Stimulated activated CD4-positive, alpha-beta T cell treated with anti-CD3 and anti-CD28 coated beads, Interleukin-1b, Interleukin-23, amount 100 ng/mL, for 1 hour (primary cell): ENCODE measurements at places on chromosomes 3 and 15.

DNA sequence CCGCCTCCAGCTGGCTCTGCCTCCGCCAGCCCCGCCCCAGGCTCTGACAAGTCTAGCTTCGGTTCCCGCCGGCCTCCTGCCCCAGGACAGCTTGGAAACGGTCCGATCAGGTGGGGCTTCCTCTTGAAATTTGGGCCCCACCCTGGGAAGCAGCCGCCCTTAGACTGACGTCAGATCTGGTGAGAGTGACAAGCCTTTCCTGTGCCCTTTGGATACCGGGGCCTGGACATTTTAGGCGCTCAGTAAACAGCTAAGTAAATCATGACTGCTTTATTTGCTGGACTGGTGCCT lies 378 bp upstream of the HYAL3 start:
- no peak for DNase-seq

DNA sequence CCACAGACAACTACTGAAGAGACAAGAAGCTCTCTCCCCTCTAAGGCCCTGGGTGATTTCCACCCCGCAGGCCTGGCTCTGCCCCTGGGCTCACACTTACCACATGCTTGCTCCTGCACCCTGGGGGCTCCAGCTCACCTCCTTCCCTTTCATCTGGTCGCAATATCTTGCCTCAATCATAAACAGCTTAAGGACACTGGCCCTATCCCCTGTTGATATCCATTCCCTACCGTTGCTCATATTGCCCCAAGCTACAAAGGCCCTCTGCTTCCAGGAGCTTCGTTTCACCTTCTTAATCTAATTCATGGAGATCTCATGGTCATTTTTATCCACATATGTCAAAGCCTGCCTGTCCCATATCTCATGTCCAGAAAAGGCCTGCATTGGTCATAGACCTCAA lies 46.0 kb upstream of the TSEN2 start:
- no peak for DNase-seq

DNA sequence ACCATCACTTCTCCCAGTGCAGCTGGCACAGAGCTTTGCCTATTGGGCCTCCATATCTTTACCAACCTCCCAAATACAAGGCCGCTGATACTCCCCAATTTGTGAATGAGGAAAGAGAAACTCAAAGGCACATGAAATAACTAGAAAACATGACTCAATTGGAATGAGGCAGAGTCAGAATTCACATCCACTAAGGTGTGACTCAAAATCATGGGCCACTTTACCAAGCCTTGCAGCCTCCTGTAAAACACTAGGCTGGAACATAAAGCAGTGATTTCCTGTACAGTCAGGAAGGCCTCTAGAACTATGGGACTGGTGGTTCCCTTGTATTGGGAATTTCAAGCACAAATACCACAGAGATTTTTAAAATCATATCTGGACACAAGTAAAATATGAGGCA lies 128.6 kb downstream of the DCLK3 start:
- DNase-seq: no peak

GRCh38 chr3:189512039-189512438 lies 119.2 kb upstream of the TP63 start:
- DNase-seq: no peak

GRCh38 chr15:91116113-91117067 lies 16.3 kb downstream of the SV2B start:
- no peak for DNase-seq

- no peak for DNase-seq
These were observed 10.1 kb upstream of the MINDY2 start for GRCh38 chr15:58761010-58761388.

GRCh38 chr3:135860761-135861160 lies 104.8 kb upstream of the PPP2R3A start:
- DNase-seq: no peak

DNA sequence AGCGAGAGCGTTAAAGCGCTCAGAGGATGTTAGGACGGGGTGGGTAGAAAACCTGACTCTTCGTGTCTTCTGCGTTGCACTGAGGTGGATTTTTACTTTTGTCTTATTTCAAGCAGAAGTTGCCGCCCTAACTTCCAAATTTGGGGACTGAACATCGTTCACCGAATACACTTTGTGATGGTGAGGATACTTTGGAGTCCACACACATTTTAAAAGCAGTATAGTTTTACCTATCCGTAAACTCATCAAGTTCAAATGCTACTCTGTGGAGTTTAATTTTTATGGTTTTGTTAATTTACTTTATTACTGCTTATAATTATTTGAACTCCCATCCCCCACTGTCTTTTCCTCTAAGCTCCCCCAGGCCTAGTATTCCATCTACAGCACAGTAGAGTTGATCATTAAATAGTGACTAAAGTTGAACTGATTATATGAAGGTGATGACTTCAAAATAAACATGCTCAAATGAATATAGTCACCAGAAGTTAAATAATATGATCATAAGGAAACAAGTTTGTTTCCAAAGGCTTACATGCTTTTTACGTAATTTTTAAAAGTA lies 617 bp upstream of the EOGT start:
- no peak for DNase-seq

DNA sequence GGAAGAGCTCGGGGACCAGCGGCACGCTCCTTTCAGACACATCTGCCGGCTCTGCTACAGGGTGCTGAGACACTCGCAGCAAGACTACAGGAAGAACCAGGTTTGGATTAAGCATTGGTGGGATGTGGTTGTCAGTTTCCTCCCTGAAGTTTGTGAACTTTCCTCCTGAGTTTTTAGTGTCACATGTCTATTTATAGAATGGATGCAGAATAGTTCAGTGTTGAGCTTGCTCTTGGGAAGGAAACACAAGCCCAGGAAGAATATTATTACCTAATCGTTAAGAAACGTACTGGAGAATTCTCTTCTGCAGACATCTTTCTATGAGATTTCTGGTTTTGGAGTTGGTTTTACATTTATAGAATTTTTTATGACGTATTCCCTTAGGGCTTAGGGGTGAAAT lies 172.0 kb downstream of the ITPR1 start:
- DNase-seq: no peak

DNA sequence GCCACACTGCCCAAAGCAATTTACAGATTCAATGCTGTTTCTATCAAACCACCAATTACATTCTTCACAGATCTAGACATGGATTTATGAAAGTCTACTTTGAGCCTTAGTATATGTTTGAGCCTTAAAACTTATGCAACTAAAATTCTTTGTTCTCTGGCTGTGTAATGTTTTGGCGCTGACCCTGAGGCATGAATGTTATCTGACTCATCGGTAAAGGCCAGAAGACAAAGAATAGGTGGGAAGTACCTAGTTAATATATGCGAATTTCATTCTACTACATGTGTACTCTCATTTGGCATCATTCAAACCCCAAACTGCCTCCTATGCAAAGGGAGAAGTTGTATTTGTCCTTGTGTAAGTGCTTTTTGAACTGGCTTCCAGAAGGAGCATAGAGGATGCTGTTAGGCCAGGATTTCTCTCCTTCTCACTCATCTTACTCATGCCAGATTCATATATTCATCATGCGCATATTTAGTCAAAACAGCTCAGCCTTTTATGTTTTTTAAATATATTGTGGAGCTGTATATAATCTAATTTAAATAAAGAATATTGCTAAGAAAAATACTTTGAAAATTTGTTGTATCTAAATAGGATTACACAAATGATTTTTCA lies 204.2 kb downstream of the NFKBIZ start:
- no peak for DNase-seq
